Caki2 (cell line): ENCODE measurements at places on chromosomes 1 and 21.
A peak's percentile ranks its signal among the peaks of the same experiment; 100 is the strongest.

DNA sequence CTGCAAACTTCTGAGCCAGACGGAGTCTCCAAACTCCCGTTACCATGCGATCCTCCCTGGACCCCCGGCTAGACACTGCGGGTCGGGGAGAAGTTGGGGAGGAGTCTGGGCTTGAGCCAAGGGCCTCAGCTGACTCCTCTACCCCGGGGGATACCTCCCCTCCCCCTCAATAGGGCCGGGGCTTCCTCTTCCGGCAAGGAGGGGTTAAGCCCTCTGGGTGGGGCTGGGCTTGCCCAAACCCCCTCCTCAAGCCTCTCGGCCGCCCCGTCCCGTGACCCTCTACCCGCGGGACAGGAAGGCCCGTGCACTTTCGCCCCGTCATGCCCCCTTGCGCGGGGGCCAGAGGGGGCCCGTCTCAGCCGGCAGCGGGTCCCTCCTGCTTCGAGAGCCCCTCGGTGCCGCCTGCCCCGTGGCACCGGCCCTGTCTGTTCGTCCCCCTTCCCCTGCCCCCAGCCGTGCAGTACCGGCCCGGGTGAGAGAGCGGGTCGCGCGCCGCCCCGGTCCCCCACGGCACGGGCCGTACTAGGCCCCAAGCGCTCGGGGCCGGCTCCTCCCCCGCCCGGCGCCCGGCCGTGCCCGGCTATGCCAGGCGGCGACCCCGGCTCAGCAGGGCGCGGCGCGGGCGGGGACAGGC lies 652 bp downstream of the ARL8A start:
- DNase-seq, result no peak

- DNase-seq, result no peak
Observed at GRCh38 chr1:207891148-207891547, 19.8 kb downstream of the CD34 start.

- no peak for DNase-seq
Observed at GRCh38 chr1:182668521-182669054, 15.8 kb downstream of the RGS8 start.

- DNase-seq, result peak; percentile 20
Observed at GRCh38 chr1:204207136-204207616, 6.6 kb downstream of the GOLT1A start.

- no peak for DNase-seq
Observed at GRCh38 chr1:85065550-85065949, 17.2 kb upstream of the MCOLN3 start.

DNA sequence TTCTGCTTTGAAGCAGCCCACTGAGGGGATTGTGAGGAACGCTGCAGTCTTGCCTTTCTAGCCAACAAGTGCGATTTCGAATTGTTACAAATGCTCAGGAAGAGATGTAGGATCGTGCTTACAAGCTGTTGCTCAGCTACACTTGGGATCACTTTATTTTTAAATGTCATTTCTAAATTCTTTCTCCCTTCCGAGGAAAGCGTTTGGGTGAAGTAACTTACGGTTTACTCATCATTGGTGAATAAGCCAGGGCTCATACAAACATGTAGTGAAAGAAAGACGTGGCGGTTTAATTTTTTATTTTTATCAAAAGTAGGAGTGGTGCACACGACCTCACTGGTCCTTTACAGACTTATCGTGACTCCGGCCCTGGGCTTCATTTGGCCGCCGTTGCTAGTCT lies 386.6 kb downstream of the KIF26B start:
- no peak for DNase-seq

GRCh38 chr1:1594602-1595260 lies 5.2 kb downstream of the FNDC10 start:
- no peak for DNase-seq

DNA sequence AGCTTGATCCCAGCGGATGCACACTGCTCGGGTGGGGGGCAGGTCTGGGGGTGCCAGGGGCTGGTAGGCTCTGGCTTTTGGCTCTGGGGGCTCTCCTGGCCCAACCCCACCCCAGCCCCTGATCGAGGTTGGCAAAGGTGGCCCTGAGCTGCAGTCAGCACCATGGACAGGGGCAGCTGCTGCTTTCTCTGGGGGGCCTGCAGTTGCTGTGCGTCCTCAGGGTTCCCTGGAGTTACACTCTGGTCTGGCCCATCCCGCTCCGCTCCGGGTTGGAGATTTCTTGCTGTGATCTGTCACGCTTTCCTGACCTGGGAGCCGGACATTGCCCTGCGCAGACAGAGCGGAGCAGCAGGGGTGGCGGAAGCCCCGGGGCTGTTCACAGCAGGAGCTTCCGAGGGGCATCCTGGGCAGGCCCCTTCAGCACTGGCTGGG lies 8.0 kb upstream of the PLCH2 start:
- DNase-seq, result peak; percentile 25

GRCh38 chr1:203359010-203359571 lies 8.2 kb upstream of the FMOD start:
- DNase-seq, result no peak

GRCh38 chr1:12201352-12202189 lies 28.3 kb upstream of the VPS13D start:
- no peak for DNase-seq

DNA sequence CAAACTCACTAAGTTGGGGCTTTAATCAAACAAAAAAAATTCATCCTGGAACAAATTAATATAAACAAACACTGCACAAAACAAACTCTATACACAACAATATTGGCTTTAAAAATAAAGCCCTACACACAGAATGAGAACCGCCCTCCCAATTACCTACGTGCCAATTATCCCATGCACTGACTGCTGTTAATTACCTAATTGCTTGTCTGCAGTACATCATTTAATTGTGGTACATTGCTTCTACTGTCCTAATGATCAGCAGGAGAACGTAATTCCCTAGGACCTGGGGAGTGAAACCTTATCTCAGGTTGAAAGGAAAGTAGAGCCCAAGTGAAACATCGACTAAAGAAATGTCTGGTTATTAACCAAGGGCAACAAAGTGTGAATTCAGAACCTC lies 364.5 kb downstream of the KCNH1 start:
- no peak for DNase-seq

DNA sequence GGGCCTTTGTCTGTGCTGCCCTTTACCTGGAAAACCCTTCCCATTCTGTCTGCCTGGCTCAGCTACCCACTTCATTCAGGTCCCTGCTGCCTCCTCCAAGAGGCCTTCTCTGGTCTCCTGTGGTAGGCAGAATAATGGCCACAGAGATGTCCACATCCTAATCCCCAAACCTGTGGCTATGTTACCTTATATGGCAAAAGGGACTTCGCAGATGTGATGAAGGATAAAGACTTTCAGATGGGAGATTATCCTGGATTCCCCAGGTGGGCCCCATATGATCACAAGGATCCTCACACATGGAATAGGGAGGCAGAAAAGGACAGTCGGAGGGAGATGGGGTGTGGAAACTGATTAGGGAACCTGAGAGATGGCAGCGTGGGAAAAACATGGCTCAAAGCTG lies 14.2 kb upstream of the RUNX3 start:
- no peak for DNase-seq

GRCh38 chr1:17229379-17229778 lies 19.5 kb upstream of the PADI3 start:
- no peak for DNase-seq

GRCh38 chr1:56646611-56647010 lies 1.5 kb downstream of the PRKAA2 start:
- no peak for DNase-seq

DNA sequence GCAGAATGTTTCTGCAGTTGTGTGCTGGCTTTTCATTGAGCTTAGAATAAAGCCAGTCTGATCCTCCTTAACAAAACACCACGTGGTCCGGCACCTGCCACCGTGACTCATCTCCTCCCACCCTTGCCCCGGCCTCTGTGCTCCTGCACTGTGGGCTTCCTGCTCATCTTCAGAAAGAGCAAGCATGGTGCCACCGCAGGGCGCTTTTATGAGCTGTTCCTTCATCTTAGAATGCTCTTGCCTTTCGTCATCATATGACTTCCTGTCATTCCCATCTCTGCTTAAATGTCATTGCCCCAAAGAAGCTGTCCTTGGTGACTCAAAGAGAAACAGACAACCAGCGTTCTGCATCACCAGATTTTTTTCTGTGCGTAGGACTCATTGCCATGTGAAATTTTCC lies 117.8 kb downstream of the HHAT start:
- peak; percentile 65 for DNase-seq

- DNase-seq, result peak; percentile 79
Observed at GRCh38 chr1:218556016-218556415, 210.9 kb downstream of the TGFB2 start.
